ENCODE measurements at places on chromosomes 11 and 22.

DNA sequence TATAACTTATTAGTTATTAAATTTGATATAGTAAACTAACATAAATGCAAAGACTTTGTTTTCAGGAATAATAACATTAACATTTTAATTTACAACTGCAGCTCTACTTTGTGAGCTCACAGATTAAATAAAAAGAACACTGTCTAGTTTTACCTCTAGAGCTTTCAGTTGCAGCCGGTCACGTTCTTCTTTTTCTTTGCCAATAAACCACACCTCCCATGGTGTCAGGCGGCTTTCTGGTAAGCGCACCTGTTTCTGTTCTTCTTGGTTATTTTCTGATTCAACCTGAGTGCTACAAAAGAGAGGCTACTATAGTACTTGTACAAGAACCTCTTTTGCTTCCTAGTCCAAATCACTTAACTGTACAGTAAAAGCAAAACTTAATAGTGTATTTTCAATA lies 5.8 kb downstream of the CCDC34 start:
- DNase-seq, result no peak

- peak; percentile 11 for DNase-seq
Observed at GRCh38 chr11:7442588-7443215, 42.6 kb upstream of the OLFML1 start.

GRCh38 chr22:28909375-28909774 lies 26.0 kb downstream of the ZNRF3 start:
- DNase-seq, result peak; percentile 66

- no peak for DNase-seq
Observed at GRCh38 chr11:76455931-76456330, 11.1 kb downstream of the EMSY start.

DNA sequence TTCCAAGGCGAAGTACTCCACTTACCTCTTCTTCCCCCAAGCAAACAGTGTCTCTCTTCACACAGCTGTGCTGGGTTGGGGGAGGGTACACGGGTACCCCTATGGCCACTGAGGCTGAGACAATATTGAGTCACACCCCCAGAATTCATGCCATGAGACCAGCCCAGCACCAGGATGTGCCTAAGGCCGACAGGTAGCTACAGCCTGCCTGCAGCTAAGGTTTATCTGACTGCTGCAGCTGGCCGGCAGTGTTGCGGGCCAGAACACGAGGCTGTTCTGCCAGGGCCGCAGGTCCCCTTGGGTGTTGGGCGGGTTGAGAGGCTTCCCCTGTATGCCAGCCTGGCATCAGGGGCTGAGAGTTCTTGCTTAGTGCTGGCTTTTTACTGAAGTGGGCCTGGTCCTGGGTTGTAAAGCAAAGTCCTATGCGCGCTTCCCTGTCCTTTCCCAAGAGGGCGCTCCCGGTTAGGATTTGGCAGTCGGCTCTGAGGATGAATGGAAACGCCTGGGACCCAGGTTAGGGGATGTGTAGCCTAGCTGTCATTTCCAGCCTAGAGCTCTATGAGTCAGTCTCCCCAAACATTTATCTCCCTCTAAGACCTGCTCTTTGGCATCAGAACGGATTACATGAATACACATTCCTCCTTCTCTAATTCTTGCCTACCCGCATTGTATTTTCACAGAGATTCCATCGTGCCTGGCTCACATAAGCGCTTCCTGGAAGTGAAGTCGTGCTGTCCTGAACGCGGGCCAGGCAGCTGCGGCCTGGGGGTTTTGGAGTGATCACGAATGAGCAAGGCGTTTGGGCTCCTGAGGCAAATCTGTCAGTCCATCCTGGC lies 7.1 kb downstream of the USP18 start:
- DNase-seq, result peak; percentile 67

- no peak for DNase-seq
Observed at GRCh38 chr11:117002639-117003299, 95.5 kb downstream of the SIK3 start.

- DNase-seq, result no peak
Observed at GRCh38 chr11:27863637-27864036, 163.4 kb upstream of the BDNF start.

GRCh38 chr11:128053981-128054931 lies 533.1 kb downstream of the ETS1 start:
- peak; percentile 26 for DNase-seq

DNA sequence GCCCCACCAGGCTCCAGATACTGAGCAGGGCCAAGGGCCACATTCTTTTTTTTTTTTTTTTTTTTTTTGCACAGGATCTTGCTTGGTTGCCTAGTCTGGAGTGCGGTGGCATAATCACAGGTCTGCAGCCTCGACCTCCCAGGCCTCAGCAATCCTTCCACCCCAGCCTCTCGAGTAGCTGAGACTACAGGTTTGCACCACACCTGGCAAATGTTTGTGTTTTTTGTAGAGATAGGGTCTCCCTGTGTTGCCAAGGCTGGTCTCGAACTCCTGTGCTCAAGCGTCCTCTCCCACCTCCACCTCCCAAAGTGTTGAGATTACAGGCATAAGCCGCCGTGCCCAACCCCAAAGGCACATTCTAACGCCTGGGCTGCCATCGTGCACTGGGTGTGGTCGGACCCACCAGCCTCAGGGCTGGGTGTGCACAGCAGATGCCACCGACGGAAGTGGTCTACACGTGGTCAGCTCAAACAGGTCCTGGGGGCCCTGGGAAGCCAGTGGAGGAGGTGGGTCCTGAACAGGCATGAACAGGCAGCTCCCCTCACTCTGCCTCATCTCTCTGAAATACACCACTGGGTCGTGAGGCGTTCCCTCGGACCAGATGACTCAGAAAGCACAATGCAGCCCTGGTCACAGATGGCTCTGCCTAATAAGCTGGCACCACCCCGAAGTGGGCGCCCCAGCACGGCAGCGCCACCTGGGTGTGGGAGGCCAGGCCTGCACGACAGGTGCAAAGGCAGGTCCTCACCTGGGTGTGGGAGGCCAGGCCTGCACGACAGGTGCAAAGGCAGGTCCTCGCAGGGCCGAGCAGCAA lies 5.1 kb upstream of the B4GALNT4 start:
- no peak for DNase-seq

DNA sequence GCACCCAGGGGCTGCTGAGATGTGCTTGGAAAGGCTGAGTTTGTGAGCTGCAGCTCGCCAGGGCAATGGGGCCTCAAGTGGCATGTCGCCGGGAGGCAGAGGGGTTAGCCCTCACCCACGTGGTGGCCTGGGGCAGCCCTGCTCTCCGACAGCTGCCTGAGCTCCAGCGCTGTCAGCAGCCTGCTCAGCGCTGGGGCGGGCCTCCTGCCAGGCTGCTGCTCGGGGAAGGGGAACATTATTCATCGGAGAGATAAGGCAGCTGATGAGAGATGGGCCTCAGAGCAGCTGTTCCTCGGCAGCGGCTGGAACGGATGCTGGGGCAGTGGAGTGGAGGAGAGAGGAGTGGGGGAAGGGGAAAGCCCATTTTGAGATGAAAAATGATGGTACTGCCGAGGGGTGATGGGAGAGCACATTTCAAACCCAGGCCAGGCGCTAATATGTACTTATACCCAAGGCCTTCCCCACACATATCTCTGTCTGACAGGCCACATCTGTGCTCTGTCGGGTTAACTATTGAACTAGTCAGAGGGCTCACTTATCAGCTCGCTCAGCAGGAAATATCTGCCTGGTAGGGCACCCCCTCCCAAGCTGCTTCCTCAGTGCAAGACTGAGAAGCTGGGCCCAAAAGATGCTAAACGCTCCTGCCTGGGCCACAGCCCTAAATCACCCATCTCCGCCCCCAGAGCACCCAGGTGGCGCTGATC lies 79.5 kb downstream of the TIMP3 start:
- peak; percentile 98 for DNase-seq
